ENCODE measurements at places on chromosomes 7 and 10.

GRCh38 chr10:86899132-86899531 lies 58.3 kb downstream of the MMRN2 start:
- DNase-seq, result no peak

DNA sequence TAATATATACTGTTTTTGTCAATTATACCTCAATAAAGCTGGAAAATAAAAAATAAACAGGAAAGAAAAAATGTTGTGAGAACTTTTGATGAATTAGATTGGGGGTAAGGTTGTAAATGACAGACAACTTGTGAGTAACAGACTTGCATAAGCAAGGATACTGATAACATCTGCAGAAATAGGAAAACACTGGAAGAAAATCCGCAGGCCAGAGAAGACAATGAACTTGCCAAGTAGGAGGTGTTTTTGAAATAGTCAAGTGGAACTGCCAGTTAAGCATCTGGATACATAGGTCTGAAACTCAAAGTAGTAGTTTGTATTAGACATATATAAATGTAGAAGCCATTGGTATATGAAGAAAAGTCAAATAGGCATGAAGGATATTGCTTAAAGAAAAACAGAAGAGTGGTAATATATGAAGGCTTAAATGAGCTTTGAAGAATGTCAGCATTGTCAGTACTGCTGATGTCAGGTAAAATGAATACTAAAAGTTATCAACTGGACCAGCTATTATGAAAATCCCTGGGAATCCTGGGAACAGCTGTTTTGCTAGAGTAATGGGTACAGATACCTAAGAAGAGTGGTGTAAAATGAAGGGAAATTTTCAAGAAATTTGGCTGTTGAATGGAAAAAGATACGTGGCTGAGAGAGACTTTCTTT lies 58.7 kb downstream of the DNAJC1 start:
- DNase-seq, result no peak

- no peak for DNase-seq
Measured at GRCh38 chr7:42197451-42197850, 39.6 kb downstream of the GLI3 start.

DNA sequence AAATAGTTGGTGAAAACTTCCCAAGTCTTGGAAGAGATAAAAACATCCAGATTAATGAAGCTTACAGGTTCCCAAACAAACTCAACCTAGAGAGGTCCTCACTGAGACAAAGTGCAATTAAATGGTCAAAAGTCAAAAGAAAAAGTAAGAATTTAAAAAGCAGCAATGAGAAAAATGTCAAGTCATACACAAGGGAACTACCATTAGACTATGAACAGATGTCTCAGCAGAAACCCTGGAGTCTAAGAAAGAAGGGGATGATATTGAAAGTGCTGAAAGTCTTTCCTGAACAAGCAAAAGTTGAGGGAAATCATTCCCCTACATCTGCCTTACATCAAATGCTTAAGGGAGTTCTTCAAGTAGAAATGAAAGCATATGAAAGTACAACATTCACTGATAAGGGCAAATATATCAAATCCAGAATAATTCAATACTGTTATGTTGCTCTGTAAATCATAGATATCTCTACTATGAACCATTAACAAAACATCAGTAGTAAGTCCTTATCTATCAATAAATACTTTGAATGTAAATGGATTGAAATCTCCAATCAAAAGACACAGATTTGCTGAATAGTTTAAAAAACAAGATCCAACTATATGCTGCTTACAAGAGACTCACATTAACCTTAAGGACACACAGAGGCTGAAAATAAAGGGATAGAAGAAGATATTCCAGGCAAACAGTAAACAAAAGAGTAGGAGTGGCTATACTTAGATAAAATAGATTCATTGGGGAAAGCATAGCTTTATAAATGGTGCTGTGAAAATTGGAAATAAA lies 449.5 kb downstream of the PHTF2 start:
- DNase-seq, result no peak

DNA sequence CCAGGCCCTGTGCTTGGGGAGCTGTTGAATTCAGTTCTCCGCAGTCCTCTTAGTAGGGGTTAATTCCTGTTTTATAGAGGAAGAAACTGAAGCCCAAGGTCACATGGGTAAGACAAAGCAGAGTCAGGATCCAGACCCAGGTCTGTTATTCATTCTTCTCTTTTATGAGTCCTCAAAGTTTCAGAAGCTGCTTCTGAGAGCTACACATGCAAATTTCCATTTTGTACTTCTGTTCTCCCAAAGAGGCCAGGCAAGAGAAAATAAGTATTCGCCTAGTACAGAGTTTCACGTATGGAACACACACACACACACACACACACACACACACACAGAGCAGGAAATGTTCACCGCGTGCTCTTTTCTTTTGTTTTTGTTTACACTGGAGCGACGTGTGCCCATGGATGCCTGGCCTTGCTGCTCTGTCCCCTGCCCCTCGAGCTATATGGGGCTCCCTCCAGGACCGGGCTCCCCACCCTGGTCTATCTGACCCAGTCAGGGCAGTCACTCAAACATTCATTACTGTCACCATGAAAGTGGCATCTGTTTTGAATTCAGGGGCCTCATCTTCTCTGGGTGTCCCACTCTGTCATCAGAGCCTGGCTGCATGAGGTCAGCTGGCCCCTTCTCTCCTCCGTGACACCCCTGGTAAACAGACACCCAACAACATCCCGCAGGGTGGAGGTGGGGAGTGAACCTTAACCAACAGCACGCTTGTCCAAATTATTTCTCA lies 84.4 kb downstream of the TNS3 start:
- DNase-seq, result no peak

- no peak for DNase-seq
Measured at GRCh38 chr7:114021135-114021534, 102.3 kb upstream of the PPP1R3A start.

- DNase-seq, result peak; percentile 8
Measured at GRCh38 chr7:36440880-36441279, 51.2 kb downstream of the ANLN start.

DNA sequence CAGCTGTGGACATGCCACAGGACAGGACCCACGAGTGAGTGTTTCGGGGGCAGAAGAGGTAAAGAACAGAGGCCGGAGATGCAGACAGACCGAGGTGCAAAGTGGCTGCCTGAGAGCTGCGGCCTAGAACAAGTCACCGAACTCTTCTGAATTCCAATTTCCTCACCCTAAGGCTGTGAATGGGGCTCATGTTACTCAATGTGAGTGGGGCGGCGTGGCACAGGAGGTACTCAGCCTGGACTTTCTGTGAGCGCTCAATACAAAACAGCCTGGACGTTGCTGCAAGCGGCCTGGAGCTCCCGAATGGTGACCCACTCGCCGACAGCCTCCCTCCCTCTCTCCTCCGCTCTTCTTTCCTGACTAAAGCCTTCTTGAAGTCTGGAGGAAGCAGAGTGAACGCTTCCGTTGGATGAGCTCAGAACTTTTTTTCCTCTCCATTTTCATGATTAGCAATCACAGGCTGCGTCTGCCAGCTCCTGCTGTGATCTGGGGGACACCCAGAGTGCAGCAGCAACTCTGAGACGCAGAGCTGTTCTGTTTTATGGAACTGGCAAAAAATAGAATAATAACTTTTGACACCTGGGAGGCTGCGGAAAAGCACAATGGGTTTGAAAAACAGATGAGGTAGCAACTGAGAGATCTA lies 108.5 kb downstream of the PTPRN2 start:
- DNase-seq, result no peak
